ENCODE measurements at places on chromosomes 1 and 21.

GRCh38 chr21:20040768-20041167, 957.4 kb upstream of the NCAM2 start:
- DNase-seq = no peak

- no peak for DNase-seq
These were observed 27.1 kb downstream of the AK2 start for GRCh38 chr1:33009561-33009960.

- peak; percentile 54 for DNase-seq
These were observed 100.8 kb downstream of the UCK2 start for GRCh38 chr1:165928075-165928731.

- no peak for DNase-seq
These were observed 163.5 kb upstream of the LMO4 start for GRCh38 chr1:87165177-87165576.
